Mesothelial cell of epicardium (in vitro differentiated cells): ENCODE measurements at places on chromosomes 13 and 19. TPM values are rescaled to one million over a fixed set of nuclear protein-coding genes. Genes with fewer than 3 reads are reported as not detected.

The FGF22 gene
- total RNA-seq: 0.25 to 0.38 TPM in 2 of 3 replicates, not detected in the other

The RYR1 gene
- 0.20 to 0.49 TPM (median 0.27 TPM) in 3 replicates for total RNA-seq

The GRK1 gene
- total RNA-seq: 0.20 to 0.41 TPM (median 0.34 TPM) in 3 replicates

The PLK5 gene
- 0.38 to 0.51 TPM (median 0.38 TPM) in 3 replicates for total RNA-seq

The DIRAS1 gene
- 3.0 to 3.5 TPM (median 3.2 TPM) in 3 replicates for total RNA-seq

The ETV2 gene
- total RNA-seq: 1.4 to 2.1 TPM (median 1.5 TPM) in 3 replicates

The SYT5 gene
- 0.32 to 0.67 TPM (median 0.47 TPM) in 3 replicates for total RNA-seq

The ZNF442 gene
- total RNA-seq: 3.7 to 5.9 TPM (median 4.3 TPM) in 3 replicates

The C1QTNF9B gene
- total RNA-seq: not detected in 3 replicates

The VAV1 gene
- not detected in 3 replicates for total RNA-seq

The LIM2 gene
- not detected in 3 replicates for total RNA-seq

DNA sequence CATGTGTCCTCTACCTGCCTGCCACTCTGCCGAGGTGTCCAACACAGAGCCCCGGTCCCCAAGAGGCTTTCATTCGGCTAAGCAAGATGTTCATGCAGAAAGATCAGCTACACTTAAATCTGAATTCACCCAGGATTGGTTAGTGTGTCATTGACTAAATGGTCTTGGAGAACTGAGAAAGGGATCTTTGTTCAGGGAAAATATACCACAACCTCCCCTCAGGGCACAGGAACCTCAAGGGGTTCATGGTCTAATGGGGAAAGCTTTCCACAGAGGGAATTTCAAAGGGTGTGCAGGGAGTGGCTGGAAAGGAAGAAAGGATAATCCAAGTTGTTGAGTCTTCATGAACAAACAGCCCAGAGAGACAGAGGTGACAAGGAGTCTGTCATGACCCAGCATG is 14.4 kb upstream of the POP4 start:
- no peak for DNase-seq

- DNase-seq: no peak
Observed at GRCh38 chr19:16325161-16325527, 518 bp downstream of the KLF2 start.

DNA sequence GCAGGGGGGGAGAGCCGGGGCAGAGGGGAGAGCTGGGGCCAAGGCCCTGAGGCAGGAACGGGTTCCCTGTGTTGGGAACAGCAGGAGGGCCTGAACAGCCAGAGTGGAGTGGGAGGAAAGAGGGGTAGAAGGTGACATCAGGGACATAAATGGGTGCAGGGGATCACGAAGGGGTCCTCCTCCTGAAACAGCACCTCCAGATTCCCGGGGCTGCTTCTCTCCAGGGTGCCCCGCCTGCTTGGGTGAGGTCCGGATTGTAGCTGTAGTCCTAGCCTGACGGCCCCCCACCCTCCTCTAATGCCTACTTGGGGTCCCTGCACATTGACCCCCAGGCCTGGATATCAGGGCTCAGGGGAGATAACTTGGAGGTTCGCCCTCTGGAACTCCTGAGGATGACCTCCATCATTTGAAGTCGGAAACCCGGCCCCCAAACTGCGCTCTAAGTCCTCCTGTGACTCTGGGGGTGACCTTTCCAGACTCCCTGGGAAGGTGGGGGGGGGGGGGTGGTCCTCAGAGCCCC is 473 bp upstream of the SCN1B start:
- no peak for DNase-seq

- DNase-seq: peak; percentile 71
Observed at GRCh38 chr19:8240274-8241229, 31.4 kb downstream of the CERS4 start.

DNA sequence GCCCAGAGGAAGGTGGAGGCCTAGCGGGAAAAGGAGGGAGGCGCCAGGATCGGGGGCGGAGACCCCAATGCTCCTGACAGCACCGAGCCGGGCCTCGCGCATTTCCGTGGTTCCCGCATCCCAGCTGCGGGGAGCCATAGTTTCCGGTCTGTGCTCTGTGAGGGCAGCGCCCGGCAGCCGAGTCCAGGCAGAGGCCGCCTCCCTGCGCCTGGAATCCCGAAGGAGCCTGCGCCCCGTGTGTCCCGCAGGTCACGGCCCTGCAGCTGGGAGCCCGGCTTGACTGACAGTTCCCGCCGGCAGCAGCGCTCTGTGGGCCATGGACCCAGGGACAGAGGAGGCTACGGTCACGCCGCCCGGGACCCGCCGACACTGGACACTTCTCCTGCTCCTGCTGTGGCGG is 74.6 kb upstream of the C13orf46 start:
- DNase-seq: no peak

DNA sequence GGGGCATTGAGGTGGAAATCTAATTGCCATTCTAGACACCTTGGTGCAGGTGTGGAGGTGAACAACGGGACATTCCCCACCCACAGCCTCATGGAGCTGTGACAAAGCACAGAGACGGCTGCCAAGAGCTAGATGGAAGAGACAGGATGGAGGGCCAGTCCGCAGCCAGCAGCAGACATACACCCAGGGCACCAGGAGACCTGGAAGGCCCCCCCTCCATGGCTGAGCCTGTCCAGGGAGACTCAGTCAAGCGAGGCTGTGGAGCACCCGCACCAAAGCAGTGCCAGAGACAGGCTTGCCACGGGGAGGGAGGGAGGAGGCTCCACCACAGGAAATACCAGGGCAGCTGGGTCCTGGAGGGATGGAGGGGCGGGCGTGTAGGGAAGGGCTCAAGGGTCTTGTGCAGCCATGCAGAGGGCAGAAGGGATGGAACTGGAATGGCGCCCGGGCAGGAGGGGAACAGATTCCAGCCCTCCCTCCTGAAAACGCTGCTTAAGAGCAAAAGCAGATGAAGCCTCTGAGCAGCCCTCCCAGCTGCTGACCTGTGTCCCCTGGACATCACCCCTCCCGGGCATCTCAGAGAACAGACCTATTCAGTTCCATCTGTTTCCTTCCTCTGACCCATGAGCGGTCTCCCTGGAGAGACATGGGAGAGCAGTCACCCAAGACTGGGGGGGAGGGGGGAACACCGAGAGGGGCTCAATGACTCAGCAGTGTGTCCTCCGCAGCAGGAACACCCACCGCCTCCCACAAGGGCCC is 14.4 kb downstream of the EPS15L1 start:
- no peak for DNase-seq

GRCh38 chr13:40047322-40047771 is 391.9 kb downstream of the COG6 start:
- no peak for DNase-seq

GRCh38 chr19:21569494-21569865 is 64.1 kb downstream of the ZNF429 start:
- DNase-seq: no peak

GRCh38 chr13:111406636-111407035 is 86.2 kb downstream of the TEX29 start:
- no peak for DNase-seq

- DNase-seq: no peak
Observed at GRCh38 chr13:47708386-47708785, 292.7 kb downstream of the SUCLA2 start.

DNA sequence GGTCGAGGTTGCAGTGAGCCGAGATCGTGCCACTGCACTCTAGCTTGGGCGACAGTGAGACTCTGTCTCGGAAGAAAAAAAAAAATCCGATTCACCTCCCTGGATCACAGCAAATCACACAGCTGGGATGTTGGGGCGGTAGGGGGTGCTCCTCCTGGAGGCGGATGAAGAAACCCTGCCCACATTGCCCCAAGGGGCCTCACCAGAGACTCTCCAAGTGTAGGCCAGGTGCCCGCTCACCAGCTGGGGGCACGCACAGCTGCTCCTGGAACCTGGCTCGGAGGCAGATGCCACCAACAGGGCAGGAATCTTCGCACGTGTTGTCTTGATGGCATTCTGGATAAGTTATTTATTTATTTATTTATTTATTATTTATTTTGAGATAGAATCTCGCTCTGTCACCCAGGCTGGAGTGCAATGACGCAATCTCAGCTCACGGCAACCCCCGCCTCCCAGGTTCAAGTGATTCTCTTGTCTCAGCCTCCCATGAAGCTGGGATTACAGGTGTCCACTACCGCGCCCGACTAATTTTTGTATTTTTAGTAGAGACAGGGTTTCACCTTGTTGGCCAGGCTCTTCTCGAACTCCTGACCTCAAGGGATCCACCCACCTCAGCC is 3.1 kb downstream of the UQCR11 start:
- no peak for DNase-seq

DNA sequence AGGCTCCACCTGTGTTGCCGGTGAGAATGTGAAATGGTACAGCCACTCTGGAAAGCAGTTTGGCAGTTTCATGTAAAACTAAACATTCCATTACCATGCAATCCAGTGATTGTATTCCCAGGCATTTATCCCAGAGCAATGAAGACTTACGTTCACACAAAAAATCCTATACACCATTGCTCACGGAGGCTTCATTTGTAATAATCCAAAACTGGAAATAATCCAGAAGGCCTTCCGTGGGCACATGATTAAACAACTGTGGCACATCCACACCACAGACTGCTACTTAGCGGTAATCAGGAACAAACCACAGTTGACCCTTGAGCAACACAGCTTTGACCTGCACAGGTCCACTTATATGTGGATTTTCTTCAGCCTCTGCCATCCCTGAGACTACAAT is 339.7 kb downstream of the MTUS2 start:
- no peak for DNase-seq

- no peak for DNase-seq
Observed at GRCh38 chr13:71417205-71417604, 449.8 kb downstream of the DACH1 start.

DNA sequence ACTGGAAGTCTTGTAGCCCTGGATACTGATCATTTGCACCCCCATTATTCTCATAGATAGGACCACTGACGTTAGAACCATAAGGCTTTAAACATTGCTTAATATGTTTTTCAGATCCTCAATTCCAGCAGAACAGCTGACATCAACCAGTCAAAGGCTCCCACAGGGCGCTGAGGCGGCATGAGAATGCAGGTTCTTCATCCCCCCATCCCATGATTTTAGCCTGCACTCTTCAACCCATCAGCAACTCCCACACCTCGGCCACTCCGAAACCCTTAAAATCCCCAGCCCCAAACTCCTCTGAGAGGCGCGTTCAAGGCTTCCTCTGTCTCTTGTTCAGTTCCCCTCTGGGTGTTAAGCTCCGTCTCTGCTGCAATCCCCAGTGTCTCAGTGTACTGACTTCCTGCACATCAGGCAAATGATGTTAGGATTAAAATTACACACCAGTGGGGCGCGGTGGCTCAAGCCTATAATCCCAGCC is 24.3 kb upstream of the LAMP1 start:
- no peak for DNase-seq

GRCh38 chr19:48624791-48625723 is 5.8 kb downstream of the SPHK2 start:
- DNase-seq: no peak

GRCh38 chr13:45479661-45480060 is 14.9 kb downstream of the COG3 start:
- DNase-seq: no peak

GRCh38 chr19:44808463-44809371 is at the start of gene BCAM:
Gene BCAM (plus strand): TSS chr19:44809103. CDS start chr19:44809125, 22 bp downstream.
- peak; percentile 77 for DNase-seq

DNA sequence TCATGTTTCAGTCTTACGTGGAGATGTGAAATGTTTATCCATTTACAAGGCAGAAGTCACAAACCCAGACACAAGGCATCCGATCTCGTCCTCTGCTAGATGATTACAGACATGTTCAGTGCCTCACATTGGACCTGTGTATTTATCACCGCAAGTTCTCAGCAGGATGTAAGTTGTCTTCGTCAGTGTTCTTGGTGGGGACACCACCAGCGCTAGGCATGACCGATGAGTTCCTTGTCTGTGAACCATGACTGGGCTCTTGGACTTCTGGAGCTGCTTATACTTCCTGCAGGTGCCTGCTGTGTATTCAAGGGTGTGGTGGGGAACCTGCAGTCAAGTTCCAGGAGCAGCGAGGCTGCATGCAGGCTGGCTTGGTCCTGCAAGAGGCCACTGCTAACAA is 105.4 kb downstream of the URI1 start:
- no peak for DNase-seq

DNA sequence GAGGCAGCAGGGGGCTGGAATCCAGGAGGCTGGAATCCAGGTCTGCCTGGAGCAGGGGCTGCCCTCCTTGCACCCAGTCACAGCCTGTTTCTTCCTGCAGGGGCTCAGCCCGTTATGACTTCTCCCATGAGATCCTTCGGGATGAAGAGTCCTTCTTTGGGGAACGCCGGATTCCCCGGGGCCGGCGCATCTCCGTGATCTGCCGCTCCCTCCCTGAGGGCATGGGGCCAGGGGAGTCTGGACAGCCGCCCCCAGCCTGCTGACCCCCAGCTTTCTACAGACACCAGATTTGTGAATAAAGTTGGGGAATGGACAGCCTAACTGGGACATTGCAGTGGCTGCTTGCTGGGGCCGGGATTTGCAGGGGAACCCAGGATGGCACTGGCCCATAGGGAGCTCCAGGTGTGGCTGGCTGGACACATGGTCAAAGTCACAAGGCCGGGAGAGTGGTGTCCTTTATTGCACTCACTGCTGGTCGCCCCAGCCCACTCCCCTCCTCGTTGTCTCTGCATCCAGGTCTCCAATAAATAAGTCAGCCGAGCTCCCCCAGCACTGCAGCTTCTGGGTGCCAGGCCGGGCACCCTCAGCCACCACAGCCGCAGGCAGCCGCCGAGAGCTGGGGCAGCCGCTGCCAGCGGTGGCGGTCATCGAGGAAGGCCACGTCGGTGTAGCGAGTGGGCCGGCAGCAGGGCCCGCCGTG is 872 bp downstream of the PSPN start:
- DNase-seq: no peak

DNA sequence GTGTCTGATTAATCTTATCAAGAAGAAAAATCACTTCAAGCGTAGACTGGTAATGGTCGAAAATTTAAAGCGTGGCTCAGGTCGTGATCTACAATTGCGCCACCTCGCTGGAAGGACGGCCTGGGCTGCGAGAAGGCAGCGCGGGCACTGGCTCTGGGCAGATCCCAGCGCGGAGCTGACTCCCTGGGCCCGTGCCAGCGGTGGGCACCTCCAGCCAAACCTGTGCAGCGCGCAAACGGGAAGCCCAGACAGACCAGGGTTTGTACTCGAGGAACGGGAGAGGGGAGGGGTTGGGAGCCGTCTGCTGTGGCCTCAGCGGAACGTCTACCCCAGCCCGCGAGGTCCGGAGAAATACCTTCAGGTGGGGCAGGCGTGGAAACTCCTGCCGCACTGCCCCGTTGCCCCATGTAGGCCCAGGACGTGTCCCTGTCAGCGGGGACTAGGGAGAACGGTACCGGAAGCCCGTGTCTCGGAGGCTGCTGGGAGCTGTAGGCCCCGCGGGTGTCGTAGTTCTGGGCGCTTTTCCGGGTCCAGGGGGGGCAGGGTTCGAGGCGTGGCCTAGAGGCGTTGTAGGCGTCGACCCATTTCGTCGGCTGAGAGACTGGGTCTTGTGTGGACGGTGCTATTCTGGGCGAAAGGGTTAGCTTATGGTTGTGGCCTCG is 21.1 kb downstream of the ZNF274 start:
- DNase-seq: no peak

GRCh38 chr19:56162258-56162657 is 13.6 kb upstream of the GALP start:
- DNase-seq: no peak

DNA sequence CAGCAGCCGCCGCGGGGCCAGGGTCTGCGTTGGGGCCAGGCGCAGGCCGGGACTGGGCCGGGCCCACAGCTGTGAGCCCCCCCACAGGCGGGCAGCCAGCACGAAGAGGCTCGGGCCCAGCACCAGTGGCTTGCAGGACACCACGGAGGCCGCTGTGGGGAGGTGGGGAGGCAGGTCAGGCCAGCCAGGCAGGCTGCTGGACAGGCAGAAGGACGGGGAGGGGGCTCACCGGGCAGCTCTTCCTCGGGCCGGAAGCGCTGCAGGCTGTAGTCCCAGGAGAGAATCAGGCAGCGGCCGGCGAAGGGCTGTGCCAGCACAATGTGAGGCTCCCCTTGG is 8.3 kb downstream of the LGI4 start:
- DNase-seq: no peak
